ENCODE measurements at places on chromosomes 4 and X. TPM values are rescaled to one million over a fixed set of nuclear protein-coding genes. Genes with fewer than 3 reads are reported as not detected.

DNA sequence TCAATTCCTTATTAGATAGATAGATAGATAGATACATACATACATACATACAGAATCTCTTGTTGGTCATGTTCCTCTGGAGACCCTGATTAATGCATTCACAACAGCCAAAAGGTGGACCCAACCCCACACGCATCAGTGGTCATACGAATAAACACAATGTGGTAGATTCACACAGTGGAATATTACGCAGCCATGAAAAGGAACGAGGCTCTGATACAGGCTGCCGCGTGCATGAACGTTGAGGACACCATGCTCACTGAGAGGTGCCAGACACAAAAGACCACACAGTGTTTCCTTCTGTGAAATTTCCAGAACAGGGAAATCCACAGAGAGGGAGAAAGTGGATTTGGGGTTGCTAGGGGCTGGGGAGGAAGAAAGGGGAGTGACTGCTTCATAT lies 136.7 kb downstream of the CRLF2 start:
- no peak for DNase-seq

DNA sequence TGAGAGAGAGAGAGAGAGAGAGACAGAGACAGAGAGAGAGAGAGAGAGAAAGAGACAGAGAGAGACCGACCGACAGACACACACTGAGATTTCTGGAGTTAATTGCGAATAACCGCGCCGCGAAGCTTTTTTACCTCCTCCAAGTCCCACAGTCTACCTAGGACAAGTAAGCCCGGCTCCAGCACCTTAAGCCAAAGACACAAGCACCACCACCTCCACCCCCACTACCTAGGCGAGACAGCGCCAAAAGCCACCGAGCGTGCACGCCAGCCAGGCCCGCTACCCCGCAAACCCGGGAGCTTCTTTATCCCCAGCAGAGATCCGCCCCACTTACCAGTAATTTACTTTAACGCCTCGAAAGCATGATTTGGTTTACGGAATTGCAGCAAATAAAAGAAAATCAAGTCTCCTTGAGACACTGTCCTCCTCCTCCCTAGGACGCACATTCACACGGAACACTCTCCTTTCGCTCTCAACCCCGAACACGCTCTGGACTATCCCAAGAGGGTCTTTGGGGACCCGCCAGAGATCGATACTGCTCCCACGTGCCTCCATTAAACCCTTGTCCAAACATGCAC lies 649.6 kb upstream of the DIPK2B start:
- no peak for DNase-seq

GRCh38 chr4:25234390-25235370 lies 847 bp downstream of the PI4K2B start:
- DNase-seq, result peak; percentile 32

- no peak for DNase-seq
These were observed 2464.6 kb downstream of the PCDH7 start for GRCh38 chr4:33184657-33185290.

GRCh38 chr4:1116838-1117237 lies 3.5 kb upstream of the RNF212 start:
- peak; percentile 62 for DNase-seq

GRCh38 chr4:94574616-94575015 lies 122.9 kb downstream of the PDLIM5 start:
- no peak for DNase-seq

DNA sequence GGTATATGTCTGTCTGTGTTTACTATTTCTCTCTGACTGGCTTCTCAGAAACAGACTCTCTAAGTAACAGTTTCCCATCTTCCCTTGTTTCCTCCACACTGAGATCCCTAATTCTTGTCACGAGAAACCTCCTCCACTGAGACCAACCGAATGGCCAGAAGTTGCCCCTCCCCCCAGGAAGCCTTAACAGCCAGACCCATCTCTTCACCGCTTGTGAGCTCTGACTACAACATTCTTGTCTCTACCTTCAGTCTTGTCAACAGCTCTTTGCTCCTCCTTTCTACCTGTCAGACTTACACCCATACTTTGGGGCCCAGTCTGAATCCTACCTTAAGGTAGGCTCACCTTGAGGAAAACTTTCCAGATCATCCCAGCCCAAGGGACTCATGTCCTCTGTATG lies 90.8 kb downstream of the NHSL2 start:
- DNase-seq, result no peak

DNA sequence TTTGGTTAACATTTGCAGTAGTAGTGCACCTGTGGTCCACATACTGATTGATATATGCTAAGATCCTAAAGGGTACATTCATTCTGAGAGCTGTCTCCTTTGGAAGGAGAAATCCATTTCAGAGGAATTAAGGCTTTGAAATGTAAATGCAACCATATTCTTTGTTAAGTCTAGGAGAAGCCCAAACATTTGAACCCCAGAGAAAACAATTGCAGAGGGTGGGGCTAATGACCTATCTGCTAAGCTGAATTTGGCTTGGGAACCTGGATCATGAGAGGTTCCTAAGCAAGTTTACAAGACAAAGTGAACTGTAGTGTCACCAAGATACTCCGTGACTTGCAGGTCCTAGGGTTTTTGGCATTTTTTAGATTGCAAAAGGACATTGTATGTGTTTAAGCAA lies 41.2 kb downstream of the LAS1L start:
- DNase-seq, result no peak

The ATXN3L gene
- not detected for polyA plus RNA-seq

The HMGB2 gene
- 211 TPM for polyA plus RNA-seq

The LRP2BP gene
- polyA plus RNA-seq, result 0.70 TPM

The TMEM271 gene
- 2.1 TPM for polyA plus RNA-seq

Data from brain (organoid and tissue), 16 donors.